ENCODE measurements at places on chromosomes 11 and 22.

- no peak for DNase-seq
Measured at GRCh38 chr11:10318527-10318802, 13.6 kb downstream of the ADM start.

DNA sequence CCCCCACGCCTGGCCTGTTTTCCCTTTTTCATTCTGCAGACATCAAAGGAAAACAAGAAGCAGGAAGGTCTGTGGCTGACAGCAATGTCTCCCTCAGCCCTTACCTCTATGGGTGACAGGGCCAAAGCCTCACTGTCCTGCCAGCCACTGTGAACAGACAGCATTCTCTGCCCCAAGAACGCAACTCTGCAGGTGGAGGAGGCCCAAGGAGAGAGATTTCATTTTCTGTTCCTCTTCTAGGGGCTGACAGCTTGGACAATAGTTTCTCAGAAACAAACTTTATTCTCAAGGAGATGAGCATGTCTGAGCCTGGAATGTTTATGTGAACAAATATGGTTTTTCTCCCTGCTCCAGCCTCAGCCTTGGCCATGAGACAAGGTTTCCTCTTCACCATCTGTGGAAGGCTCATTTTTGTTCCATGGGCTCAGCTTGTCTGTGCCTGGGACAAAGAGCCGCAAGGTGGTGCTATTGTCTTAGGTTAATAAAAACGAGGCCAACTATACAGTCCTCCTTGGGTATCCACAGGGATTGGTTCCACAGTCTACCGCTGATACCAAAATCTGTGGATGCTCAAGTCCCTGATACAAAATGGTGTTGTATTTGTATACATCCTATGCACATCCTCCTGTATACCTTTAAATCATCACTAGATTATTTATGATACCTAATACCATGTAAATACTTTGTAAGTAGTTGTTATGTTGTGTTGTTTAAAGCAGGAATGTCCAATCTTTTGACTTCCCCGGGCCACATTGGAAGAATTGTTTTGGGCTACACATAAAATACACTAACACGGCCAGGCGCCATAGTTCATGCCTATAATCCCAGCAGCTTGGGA lies 5.8 kb downstream of the PIWIL3 start:
- peak; percentile 87 for DNase-seq

DNA sequence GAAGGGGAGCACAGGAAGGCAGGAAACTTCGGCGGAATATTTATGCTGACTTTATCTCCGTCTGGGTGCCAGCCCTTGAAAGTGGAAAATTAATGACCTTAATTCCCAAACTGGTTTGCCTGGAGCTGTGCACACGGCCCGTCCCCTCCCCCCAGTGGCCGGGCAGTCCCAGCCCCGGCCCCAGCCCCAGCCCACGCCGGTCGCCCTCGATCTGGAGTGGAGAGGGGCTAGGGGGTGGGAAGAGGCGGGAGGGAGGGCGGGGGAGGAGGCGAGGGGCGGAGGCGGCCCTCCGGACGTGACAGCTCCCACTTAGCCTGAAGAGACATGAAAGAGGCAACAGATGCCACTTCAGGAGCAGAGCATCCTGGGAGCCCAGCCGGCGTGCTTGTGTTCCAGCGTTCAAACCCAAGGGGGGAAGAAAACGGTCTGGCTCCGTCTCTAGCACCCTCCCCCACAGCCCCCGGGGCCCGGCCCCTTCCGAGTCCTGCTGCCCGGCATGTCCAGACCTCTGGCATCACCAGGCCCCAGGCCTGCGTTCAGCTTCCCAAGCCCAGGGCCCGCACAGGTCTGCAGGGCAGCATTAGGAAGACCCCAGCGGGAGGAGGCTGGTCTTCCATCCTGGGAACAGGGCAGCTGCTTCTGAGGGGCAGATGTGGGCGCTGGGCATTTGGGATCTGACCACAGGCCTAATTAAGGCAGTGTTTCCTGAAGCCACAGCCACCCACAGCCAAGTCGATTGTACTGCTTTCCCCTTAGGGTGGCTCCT lies 20.0 kb upstream of the LMO1 start:
- peak; percentile 85 for DNase-seq

GRCh38 chr22:44764373-44764772 lies 12.0 kb downstream of the ARHGAP8 start:
- no peak for DNase-seq

DNA sequence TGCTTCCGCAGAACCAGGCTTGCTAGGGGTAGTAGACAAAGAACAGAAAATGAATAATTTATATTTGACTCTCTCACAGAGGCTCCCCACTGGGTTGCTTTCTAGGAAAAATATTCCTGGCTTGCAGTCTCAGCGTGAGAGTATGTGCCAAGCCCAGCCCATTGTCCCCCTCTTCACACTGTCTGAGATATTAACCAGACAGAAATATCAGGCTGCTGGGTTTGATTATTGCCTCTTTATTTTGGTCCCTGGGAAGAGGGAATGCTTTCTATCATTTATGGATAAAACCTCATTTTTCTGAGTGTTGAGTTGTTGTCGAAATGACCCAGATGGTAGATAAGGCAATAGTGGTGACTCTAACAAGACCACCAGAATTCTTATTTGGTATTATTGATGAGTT lies 367.9 kb downstream of the METTL15 start:
- DNase-seq, result peak; percentile 81

DNA sequence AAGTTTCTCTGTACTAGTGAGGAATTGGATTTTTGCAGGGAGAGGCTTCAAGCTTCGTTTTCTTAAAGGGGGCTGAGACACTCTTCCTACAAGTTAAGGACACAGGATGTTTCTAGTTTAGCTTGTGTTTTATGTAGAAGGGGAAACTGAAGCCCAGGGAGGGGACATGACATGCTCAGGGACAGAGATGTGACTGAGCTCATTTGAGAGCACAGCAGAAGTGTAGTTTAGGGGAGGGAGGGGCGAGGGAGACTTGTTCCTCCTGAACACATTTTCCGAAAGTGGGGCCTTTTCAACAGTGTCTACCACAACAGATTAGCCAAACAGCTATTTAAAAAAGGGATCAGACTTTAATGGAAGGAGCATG lies 148.1 kb downstream of the FBXO7 start:
- DNase-seq, result no peak

DNA sequence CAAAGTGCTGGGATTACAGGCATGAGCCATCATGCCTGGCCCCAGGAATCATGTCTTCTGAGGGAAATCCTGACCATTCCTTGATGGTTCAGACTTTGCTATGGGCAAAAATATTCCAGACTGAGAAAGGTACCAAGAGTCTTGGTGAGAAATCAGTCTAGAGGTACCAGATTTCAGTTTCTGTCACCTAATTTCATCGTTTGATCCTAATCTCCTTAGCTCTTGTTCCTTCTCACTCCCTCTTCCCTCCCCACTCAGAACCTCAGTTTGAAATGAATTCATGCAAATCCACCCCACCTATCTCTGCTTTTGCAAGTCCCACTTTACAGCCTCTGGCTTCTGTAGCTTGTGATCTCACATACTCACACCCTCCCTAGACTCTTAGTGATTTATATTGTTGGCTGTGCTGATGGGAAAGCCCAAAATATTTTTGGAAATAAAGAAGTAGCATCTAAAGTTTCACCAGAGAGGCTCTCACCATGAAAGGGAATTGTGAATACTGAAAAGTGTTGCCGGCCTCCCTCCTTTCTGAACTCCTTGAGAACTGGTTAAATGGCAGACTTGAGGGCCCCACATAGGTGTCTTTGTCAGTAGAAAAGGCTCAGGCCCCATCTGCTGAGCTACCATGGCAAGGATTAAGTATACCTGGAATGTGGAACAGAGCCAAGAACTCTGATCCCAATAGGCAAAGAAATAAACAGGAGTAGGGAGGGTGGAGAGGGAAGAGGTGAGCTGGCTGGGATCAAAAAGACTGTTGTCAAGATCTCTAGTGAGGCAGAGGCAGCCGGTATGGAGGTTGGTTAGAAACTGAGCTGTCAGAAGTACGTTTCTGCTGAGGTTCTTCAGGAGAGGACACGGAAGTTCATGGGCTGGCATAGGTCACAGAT lies 190.5 kb upstream of the MTMR2 start:
- peak; percentile 65 for DNase-seq

- DNase-seq, result no peak
Measured at GRCh38 chr11:69908511-69909220, 89.5 kb upstream of the FGF3 start.

GRCh38 chr11:62857541-62857982 lies 18.2 kb upstream of the WDR74 start:
- DNase-seq, result peak; percentile 34

DNA sequence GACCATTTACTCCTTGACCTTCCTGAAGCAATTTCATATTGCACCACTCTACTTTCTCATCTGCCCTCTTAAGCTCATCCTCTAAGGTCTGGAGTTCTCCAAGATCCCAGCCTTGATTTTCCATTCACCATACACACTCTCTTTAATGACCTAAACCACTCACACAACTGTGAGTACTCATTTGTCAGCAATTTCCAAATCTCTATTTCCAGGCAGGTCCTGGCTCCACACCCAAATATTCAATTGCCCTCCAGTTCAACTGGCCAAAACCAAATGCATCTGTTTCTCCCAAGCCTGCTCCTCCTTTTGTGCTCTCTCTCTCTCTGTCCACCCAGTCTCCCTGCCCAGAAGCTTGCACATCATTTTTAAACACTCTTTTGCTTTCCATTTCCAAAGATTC lies 39.6 kb downstream of the NEU3 start:
- no peak for DNase-seq

DNA sequence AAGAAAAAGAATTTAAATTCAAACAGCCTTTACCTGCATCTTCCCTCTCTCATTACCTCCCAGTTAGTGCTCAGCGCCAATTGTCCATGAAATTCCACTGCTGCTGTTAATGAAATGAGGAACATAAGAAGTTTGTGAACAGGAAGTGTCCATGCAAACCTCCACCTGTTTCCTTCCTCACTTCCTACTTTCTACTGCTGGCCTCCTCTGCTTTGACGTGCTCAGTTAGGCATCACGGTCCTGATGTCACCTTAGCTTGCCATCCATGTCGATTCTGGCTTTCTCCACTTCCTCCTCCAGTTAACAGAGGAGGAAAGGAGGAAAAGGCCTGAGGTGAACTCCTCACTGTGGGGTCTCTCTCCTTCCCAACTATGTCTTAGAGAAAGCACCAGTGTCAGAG lies 26.9 kb upstream of the HTR3A start:
- DNase-seq, result no peak

- peak; percentile 17 for DNase-seq
Measured at GRCh38 chr11:56846631-56847576, 98.4 kb upstream of the OR9G4 start.

DNA sequence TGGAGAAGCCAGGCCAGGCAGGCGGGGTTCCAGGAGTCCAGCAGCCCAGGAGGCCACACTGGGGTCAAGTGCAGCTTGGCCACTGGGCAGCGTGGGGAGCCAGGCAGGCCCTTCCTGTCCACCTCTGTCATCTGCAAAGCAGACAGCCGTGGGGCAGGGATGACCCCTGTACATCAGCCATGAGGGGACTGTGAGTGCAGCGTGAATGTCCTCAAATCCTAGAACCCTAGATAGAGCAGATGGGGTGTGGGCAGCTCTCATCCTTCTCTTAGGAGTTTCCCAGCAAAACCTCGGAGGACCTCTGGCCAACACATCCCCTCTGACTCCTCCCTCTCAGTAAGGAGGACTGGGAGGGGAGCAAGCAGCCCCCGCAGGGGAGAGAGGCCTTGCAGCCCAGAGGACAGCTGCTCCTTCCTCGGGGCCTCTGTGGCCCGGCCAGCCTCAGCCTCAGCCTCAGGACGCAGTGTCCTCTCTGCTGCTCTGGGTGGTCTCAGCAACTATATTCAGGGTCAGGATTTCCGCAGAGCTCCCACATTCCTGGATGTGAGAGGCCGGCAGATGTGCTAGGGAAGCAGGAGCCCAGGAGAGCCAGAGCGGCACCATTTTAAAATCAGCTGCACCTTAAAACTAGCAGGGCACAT lies 820.5 kb downstream of the BRD1 start:
- no peak for DNase-seq

DNA sequence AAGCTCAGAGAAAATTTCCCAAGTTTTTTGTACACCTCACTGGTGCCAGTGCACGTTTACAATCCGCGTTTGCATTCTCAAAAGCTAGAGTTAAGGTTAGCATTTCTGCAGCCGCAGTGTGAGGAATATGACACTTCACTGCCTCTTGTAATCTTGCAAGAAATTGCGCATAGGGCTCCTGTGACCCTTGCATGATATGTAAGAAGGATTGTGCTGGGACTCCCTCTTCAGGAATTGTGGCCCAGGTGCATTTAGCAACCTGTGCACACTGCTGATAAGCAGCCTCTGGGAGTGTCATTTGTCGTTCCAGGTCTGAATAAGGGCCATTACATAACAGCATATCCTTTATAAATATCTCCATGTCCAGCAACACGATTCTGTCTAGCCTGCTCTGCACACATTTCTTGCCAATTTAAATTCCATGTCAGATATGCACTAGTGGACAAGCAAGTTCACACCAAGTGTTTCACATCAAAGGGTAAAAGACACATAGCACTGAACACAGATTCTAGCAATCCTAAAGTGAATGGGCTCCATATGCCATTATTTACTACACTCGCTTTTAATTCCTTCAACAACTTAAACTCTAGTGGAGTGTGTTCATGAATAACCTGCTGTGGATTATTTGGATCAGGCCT lies 69.2 kb upstream of the INCENP start:
- DNase-seq, result peak; percentile 41

DNA sequence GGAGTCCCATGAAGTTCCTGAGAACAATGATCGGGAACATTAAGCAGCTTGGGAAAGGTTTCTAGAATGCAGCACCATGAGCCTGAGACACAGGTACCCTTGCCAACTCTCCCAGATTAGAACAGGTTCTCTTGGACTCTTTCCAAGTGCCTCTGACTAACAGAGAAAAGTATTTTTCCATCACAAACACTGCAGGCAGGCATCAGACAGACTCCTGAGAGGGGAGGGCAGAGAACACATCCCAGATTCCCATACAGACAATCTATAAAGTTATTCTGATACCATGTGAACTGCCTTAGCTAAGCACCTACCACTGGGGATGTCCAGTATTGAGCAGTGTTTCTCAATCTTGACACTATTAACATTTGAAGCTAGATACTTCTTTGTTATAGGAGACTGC lies 27.3 kb downstream of the SERGEF start:
- peak; percentile 36 for DNase-seq

DNA sequence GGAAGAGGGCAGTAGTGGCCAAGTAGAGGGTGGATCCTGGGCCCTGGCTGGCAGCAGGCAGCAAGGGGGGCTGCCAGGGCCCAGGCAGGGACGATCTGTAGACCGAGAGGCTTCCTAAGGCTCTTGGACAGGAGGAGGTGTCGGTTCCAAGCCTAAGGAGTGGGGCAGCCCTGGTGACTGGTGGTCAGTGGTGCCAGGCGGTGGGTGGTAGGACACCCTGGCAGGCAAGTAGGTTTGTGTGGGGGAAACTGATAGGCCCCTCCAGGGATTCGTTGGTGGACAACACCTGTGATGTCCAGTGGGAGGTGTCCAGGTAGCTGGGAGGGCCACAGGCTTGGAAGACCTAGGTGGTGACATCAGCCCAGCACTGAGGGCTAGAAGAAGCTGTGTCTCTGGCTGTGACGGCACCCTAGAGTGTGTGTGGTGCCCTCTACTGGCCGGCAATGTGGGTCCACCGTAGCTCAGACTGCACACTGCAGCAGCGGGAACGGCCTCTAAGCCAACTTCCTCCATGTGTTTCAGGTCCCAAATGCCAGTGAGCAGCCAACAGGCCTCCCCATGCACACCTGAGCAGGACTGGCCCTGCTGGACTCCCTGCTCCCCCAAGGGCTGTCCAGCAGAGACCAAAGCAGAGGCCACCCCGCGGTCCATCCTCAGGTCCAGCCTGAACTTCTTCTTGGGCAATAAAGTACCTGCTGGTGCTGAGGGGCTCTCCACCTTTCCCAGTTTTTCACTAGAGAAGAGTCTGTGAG lies 9.4 kb upstream of the SAMM50 start:
- peak; percentile 67 for DNase-seq
